ENCODE measurements at places on chromosomes 16 and 17.

- no peak for DNase-seq
These were observed 8.0 kb upstream of the TEDC2 start for GRCh38 chr16:2451851-2452320.

DNA sequence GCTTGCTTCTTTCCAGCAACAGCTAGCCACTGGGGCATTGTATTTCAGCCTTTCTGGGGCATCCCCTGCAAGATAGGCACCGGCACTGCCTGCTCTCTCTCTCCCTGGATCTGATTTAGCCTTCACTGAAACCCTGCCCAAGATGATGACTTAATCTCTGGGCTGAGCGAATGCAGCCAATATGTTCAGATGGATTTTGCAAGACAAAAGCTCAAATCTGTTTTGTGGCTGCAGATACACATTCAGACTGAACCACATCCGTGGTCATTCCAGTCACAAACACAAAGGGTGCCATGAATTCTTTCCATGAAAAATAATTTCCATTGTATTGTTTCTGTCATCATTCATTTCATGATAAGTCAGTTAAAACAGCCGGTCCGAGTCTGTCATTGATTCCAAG is 24.2 kb downstream of the SOST start:
- DNase-seq = no peak

- DNase-seq = no peak
These were observed 50.1 kb downstream of the PECAM1 start for GRCh38 chr17:64340557-64340956.

GRCh38 chr17:80545499-80545826 is 825 bp downstream of the RPTOR start:
- DNase-seq = peak; percentile 7

GRCh38 chr17:34726536-34727384 is 147.4 kb downstream of the TMEM132E start:
- no peak for DNase-seq

DNA sequence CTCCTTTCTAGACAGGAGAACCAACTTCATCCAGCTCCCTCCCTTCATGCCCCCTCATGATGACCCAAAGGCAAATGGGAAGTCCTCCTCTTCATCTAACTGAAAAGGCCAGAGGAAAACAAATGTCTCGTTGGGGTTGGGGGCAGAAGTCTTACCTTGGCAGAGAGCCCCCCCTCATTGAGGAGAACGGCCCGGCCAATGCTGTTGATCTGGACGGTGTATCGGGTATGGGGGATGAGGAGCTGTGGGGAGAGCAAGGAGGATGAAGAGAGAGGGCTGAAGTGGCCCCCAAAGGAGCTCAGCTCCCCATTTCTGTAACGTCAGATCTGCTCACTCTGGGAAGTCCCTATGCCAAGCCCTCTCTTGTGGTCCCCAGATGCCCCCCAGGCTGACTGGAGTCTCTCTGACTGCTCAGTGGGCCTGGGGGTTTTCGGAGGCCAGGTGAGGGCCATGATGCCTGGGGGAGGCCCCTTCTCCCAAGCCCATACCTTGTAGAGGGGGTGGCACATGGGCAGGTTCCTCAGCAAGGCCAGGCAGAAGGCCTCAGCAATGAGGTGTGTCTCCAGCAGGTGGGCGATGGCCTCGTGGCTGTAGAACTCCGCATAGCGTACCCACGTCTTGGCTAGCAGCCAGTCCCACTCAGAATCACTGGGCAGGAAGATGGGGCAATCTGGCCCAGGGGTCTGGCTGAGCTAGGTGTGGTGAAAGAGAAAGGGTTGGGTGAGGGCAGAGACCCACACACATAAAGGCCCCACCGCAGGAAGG is 10.8 kb downstream of the ALOX12B start:
- DNase-seq = no peak

GRCh38 chr17:28110184-28110583 is 67.7 kb downstream of the NLK start:
- DNase-seq = no peak

GRCh38 chr17:68807998-68808772 is 147.0 kb downstream of the ABCA8 start:
- no peak for DNase-seq

- no peak for DNase-seq
These were observed 44.4 kb upstream of the ANKFN1 start for GRCh38 chr17:56108811-56109284.
